ENCODE measurements at places on chromosomes 13 and 19. TPM values are rescaled to one million over a fixed set of nuclear protein-coding genes. Genes with fewer than 3 reads are reported as not detected.

Gene FXYD3
- 12.7 TPM for total RNA-seq

Gene LPAR6
- 16.0 TPM for total RNA-seq

Gene DMPK
- total RNA-seq = 32.5 TPM

Gene ZNF799
- 2.1 TPM for total RNA-seq

Gene CASP14
- total RNA-seq = not detected

Gene SCGB2B2
- 0.82 TPM for total RNA-seq

Gene CGB1
- total RNA-seq = not detected

Gene FFAR1
- 3.5 TPM for total RNA-seq

Gene FUZ
- total RNA-seq = 22.3 TPM

Gene RNF17
- not detected for total RNA-seq

Gene KLF1
- not detected for total RNA-seq

Gene TPTE2
- not detected for total RNA-seq

Gene ACTMAP
- total RNA-seq = 3.8 TPM

Gene NALCN
- total RNA-seq = 5.1 TPM

Gene CLEC17A
- total RNA-seq = not detected

Gene PRR12
- total RNA-seq = 8.7 TPM

Gene DCT
- total RNA-seq = 0.20 TPM

Gene RASL11A
- 1.4 TPM for total RNA-seq

Gene ARMC6
- total RNA-seq = 8.5 TPM

Gene HIPK4
- total RNA-seq = not detected

Gene LRRC63
- total RNA-seq = not detected

Gene GRIK5
- total RNA-seq = 2.8 TPM
